GM23338 (cell line): ENCODE measurements at places on chromosomes 7 and 10. TPM values are rescaled to one million over a fixed set of nuclear protein-coding genes. Genes with fewer than 3 reads are reported as not detected.

Gene CELF2
- 22.5 and 22.9 TPM in 2 replicates for total RNA-seq

Gene CADPS2
- 31.7 and 36.9 TPM in 2 replicates for total RNA-seq

DNA sequence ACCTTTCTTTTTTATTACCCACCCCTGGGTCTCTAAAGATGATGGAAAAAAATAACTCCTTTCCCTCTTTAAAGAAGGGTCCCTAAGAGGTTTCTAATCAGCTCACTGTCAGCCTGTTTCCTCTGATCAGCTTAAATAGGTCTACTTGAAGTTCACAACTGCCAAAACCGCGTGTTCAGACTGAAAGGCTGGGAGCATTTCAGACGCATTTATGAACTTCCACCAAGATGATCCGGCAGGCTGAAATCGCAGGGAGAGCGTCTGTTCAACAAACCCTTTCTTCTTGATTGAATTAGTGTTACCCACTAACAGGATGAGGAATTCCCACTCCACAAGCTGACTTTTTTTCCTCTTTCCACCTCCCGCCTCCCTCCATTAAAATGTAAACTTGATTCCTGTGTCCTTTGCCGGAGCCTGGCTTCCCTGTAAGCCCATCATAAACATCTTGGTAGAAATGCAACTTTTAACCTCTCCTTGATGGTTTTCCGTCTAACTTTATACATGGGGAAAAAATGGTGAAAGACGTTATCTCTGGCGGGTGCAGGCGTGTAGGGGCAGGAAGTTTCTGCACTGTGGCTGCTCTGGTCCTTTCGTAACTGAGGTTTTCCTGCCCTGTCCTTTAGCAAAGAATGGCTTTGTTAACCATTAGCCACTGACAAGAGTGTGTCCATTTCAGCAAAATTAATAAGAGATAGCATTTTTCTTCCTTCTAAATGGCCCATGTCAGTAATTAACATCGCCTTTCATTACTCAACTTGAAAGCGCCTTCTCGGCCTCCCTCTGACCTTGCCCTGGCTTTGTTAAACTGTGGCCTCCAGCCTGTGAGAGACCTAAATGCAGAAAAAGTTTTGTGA, 130.7 kb downstream of the BAMBI start:
- H3K4me3 ChIP-seq, result peak overlapping the region; percentile 18; the same call in 1 of the 2 replicates
- H3K27ac ChIP-seq, result peak overlapping the region; percentile 18; the same call in 1 of the 2 replicates
- H3K36me3 ChIP-seq, result no peaks in the 10 kb centered on the region
- H3K4me1 ChIP-seq, result peaks cover 68% of the 10 kb centered on the region
- DNase-seq, result no peak

DNA sequence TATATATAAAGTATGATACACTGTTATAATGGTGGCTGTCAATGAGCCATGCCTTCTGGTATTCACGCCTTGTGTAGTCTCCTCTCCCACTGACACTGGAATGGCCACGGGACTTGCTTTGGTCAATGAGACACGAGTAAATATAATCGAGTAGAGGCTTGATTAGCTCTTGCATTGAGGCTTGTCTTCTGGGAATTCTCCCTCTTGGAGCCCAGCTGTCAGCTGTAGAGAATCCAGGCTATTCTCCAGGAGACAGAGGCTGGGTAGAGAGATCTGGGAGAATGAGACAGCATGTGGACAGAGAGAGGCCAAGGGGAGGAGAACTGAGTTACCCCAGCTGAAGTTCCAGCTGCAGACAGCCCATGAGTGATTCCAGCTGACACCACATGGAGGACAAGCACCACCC, 25.2 kb upstream of the PLCE1 start:
- no peak overlapping the region for H3K27ac ChIP-seq
- H3K27me3 ChIP-seq, result no peaks in the 10 kb centered on the region
- H3K4me1 ChIP-seq, result no peaks in the 10 kb centered on the region

Gene XPNPEP1
- total RNA-seq, result 55.8 and 60.5 TPM in 2 replicates

DNA sequence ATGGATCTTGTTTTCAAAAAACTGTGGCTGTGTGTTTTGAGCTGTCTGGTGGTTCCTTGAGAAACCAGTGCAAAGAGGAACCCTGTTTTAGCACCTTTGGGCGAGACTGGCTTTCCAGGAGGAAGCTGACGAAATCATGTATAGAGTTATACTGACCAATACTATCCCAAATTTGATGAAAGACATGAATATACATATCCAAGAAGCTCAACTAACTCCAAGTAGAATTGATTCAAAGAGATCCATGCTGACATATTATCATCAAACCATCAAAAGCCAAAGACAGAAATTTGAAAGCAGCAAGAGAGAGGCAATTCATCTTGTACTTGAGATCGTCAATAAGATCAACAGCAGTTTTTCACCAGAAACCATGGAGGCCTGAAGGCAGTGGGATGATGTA, 610.7 kb downstream of the DNAJB6 start:
- no peaks in the 10 kb centered on the region for H3K4me1 ChIP-seq
- H3K4me3 ChIP-seq, result no peak overlapping the region
- no peak for DNase-seq
- no peak overlapping the region for H3K27ac ChIP-seq
- H3K27me3 ChIP-seq, result no peaks in the 10 kb centered on the region
- H3K36me3 ChIP-seq, result no peaks in the 10 kb centered on the region

Gene CTAGE8
- total RNA-seq, result 0.52 and 1.4 TPM in 2 replicates

- no peaks in the 10 kb centered on the region for H3K36me3 ChIP-seq
- peaks cover 12% of the 10 kb centered on the region for H3K4me1 ChIP-seq
- DNase-seq, result no peak
- no peak overlapping the region for H3K27ac ChIP-seq
- no peaks in the 10 kb centered on the region for H3K27me3 ChIP-seq
- no peak overlapping the region for H3K4me3 ChIP-seq
Observed at GRCh38 chr10:11106621-11107374, 89.1 kb downstream of the CELF2 start.

Gene RNF32
- 0.56 TPM in 1 of 2 replicates, not detected in the other for total RNA-seq

Gene PKD2L1
- total RNA-seq, result not detected in 2 replicates

Gene DYDC1
- 2.1 TPM in 1 of 2 replicates, not detected in the other for total RNA-seq

DNA sequence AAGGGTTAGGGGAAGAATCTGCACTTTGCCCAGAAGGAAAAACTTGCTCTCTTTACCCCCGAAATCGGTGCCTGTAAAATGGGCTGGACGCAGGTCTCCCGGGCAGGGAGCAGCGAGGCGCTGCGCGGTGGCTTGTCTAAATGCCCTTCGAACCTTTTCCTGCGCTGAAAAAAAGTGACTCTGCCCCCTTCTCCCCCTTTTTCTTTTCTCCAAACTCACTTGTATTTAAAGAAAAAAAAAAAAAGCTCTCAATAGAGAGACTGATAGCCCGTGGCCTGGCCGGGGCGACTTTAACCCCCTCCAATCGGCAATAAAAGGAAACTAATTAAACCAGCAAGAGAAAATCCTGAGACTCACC, 286 bp downstream of the SP8 start:
- H3K4me1 ChIP-seq, result peaks cover 56% of the 10 kb centered on the region
- peaks cover 71% of the 10 kb centered on the region for H3K27me3 ChIP-seq
- no peak overlapping the region for H3K27ac ChIP-seq
- DNase-seq, result no peak
- H3K36me3 ChIP-seq, result no peaks in the 10 kb centered on the region

Gene TFPI2
- 11.2 and 13.3 TPM in 2 replicates for total RNA-seq

Gene CCDC186
- 23.5 and 24.2 TPM in 2 replicates for total RNA-seq

DNA sequence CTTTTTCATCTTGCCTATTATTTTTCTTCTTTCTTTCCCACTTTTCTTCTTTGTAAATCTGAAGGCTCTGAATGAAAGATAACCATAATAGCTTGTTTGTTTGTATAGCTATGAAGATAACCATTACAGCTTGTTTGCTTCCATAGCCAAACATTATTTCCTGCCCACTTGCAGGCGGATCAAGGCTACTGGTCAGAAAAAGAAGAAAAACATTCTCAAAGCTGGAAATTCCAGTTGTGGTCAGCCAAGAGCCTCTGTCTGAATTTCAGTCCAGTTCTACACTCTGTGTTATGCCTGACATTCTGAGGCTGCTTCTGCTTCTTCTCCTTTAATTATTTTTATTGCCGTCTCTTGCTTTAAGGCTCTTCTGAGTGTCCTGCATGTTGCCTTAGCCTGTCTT, 48.9 kb downstream of the TMEM178B start:
- H3K36me3 ChIP-seq, result no peaks in the 10 kb centered on the region
- no peak overlapping the region for H3K4me3 ChIP-seq
- H3K27me3 ChIP-seq, result no peaks in the 10 kb centered on the region
- DNase-seq, result no peak
- H3K4me1 ChIP-seq, result peaks cover 38% of the 10 kb centered on the region
- H3K27ac ChIP-seq, result no peak overlapping the region

Gene KAZALD1
- total RNA-seq, result 1.2 and 1.3 TPM in 2 replicates

Gene C10orf105
- 0.17 and 0.19 TPM in 2 replicates for total RNA-seq

DNA sequence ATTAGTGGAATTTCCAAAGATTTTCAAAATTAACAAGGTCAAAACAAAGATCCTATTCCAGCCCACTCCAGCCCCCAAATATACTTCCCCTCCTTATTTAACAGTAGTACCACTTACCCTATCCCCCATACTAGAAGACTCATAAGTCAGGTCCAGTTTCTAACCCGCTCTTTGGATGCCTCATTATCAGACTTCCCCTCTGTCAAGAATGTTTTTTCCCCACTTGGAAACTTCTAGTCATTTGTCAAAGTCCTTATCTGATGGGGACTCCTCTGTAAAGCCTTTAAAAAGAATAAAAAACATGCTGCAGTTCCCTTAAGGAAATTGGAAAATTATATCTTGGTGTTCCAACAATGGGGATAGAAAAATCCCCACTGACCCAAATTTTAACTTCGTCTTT, 70.1 kb downstream of the IMMP2L start:
- H3K27ac ChIP-seq, result no peak overlapping the region
- no peaks in the 10 kb centered on the region for H3K27me3 ChIP-seq
- no peaks in the 10 kb centered on the region for H3K4me1 ChIP-seq
- no peak for DNase-seq
- no peaks in the 10 kb centered on the region for H3K36me3 ChIP-seq

GRCh38 chr7:139987691-139988516, 74.8 kb downstream of the PARP12 start:
- DNase-seq, result no peak
- H3K4me3 ChIP-seq, result no peak overlapping the region
- no peaks in the 10 kb centered on the region for H3K27me3 ChIP-seq
- H3K27ac ChIP-seq, result no peak overlapping the region
- no peaks in the 10 kb centered on the region for H3K4me1 ChIP-seq

Gene ABCC2
- 0.45 and 1.0 TPM in 2 replicates for total RNA-seq

GRCh38 chr10:133009218-133009950, 67.0 kb upstream of the CFAP46 start:
- no peak overlapping the region for H3K4me3 ChIP-seq
- no peaks in the 10 kb centered on the region for H3K27me3 ChIP-seq
- no peak for DNase-seq
- H3K36me3 ChIP-seq, result no peaks in the 10 kb centered on the region
- no peak overlapping the region for H3K27ac ChIP-seq
- no peaks in the 10 kb centered on the region for H3K4me1 ChIP-seq

Gene CYP2C18
- total RNA-seq, result 0.63 and 0.97 TPM in 2 replicates

Gene SVIL
- total RNA-seq, result 7.8 and 8.8 TPM in 2 replicates

Gene CCDC136
- total RNA-seq, result 39.9 and 55.7 TPM in 2 replicates

DNA sequence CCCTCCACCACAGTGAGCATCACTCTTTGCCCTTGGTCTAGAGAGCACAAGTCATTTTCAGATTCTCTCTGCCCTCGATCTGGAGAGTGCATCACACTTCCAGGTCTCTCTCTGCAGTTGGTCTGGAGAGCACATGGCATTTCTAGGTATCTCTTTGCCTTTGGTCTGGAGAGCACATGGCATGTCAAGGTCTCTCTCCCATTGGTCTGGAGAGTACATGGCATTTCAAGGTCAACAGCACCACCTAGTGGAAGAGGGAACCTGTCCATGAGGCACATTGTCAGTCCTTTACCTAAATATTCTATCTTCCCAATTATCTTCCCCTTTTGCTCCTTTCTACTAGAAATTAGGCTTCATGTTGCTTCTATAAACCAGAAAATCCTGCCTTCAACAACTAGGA, 1139.4 kb downstream of the XPNPEP1 start:
- H3K27me3 ChIP-seq, result no peaks in the 10 kb centered on the region
- H3K27ac ChIP-seq, result no peak overlapping the region
- H3K4me1 ChIP-seq, result no peaks in the 10 kb centered on the region
- peak; percentile 84 for DNase-seq
- no peak overlapping the region for H3K4me3 ChIP-seq
- 0 out of 2 replicates have a peak, but pooled peaks cover 3% of the 10 kb centered on the region for H3K36me3 ChIP-seq

GRCh38 chr7:73618538-73618937, 5.8 kb downstream of the MLXIPL start:
- peaks cover 6% of the 10 kb centered on the region for H3K27me3 ChIP-seq
- no peak overlapping the region for H3K27ac ChIP-seq
- no peaks in the 10 kb centered on the region; the same call in 1 of the 2 replicates for H3K36me3 ChIP-seq
- DNase-seq, result no peak
- H3K4me1 ChIP-seq, result 0 out of 2 replicates have a peak, but pooled peaks cover 8% of the 10 kb centered on the region
- no peak overlapping the region for H3K4me3 ChIP-seq

DNA sequence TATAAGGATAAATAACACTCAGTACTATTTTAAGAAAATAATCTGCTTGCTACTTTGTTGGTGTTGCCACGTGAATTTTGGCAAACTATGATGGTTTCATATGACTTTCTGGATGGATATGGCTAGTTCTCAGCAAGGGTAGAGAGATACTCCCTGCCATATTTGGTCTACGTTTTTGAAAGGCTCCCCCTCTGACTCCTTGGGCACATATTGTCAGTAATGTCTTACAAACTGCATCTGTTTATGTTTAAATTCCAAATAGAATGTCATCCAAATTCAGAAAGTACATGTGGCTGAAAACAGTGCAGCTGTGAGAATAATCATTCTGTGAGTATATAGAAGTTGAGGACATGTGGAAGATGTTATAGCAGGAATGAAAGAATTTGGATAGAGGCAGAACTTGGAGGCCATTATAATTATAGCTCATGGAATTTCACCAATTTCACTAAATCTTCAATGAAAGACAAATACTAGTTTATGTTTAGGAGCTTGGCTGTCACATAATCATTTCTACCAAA, 107.8 kb downstream of the SRI start:
- H3K27ac ChIP-seq, result no peak overlapping the region
- H3K27me3 ChIP-seq, result no peaks in the 10 kb centered on the region
- DNase-seq, result no peak
- H3K4me1 ChIP-seq, result peaks cover 7% of the 10 kb centered on the region; the same call in 1 of the 2 replicates

DNA sequence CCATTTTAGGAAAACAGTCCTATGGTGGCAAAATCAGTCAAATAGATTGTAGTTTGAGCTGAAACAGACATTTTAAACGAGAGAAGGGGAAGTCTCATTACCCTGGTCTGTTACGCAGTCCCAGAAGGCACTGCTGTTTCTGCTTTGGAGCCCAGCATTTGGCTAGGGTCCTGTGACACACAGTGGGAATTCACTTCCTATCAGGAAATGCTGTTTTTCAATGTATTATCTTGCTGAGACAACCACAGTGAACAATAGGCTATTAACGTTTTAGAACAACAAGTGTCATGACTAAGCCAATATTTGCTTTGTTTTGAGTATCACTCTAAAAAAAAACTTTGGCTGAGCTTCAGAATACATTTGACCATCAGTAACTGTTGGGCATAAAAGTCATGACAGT, 74.1 kb downstream of the ADD3 start:
- H3K4me1 ChIP-seq, result peaks cover 41% of the 10 kb centered on the region
- peak overlapping the region; percentile 28; the same call in 1 of the 2 replicates for H3K27ac ChIP-seq
- no peaks in the 10 kb centered on the region for H3K36me3 ChIP-seq
- H3K27me3 ChIP-seq, result no peaks in the 10 kb centered on the region
- peak; percentile 31 for DNase-seq
- H3K4me3 ChIP-seq, result no peak overlapping the region

GRCh38 chr7:87589631-87590030, 11.1 kb downstream of the ABCB1 start:
- no peaks in the 10 kb centered on the region for H3K36me3 ChIP-seq
- no peaks in the 10 kb centered on the region for H3K27me3 ChIP-seq
- H3K27ac ChIP-seq, result no peak overlapping the region
- no peaks in the 10 kb centered on the region for H3K4me1 ChIP-seq
- H3K4me3 ChIP-seq, result no peak overlapping the region
